ENCODE measurements at places on chromosomes 11 and 22.

- DNase-seq, result no peak
Measured at GRCh38 chr11:108216988-108217387, 5.5 kb downstream of the NPAT start.

- DNase-seq, result no peak
Measured at GRCh38 chr11:14541192-14541947, 21.2 kb upstream of the PSMA1 start.

GRCh38 chr11:21401496-21401895, 732.1 kb downstream of the NELL1 start:
- DNase-seq, result no peak

DNA sequence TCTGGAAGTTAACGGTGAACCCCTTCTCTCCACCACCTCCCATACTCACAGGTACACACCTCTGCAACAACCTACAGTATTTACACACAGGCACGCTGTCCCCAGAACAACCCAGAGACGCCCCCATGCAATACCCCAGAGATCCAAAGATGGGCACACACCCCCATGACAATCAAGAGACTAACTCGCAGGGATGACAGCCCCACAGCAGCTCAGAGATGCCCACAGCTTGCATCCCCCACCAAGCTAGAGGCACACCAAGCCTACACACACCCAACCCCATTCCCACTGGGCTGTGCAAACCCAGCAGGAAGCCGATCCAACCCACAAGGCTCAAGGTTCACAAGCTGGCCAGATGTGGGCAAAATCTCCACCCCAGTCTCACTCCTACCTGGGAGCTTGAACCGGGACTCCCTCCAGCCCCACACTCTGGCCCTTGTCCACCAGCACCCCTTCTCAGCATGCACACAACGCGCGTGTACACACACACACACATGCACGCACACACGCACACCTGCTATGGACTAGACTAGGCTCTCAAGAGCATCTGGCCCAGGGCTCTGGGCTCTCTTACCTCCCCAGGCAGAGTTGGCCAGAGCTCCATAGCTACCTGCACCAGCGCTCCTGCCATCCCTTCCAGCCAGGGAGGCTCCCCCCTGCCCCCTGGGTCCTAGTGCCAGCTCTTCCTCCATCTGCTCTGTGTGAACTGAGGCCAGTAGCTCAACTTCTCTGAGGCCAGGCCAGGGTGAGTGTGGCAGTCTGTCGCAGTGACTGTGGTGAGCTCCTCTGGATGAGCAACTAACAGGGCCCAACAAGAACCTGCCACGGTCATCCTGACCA, 11.5 kb downstream of the STARD10 start:
- no peak for DNase-seq

GRCh38 chr11:113174882-113175281, 139.5 kb upstream of the TTC12 start:
- no peak for DNase-seq

- DNase-seq, result no peak
Measured at GRCh38 chr11:2092464-2092910, 46.7 kb downstream of the IGF2 start.

DNA sequence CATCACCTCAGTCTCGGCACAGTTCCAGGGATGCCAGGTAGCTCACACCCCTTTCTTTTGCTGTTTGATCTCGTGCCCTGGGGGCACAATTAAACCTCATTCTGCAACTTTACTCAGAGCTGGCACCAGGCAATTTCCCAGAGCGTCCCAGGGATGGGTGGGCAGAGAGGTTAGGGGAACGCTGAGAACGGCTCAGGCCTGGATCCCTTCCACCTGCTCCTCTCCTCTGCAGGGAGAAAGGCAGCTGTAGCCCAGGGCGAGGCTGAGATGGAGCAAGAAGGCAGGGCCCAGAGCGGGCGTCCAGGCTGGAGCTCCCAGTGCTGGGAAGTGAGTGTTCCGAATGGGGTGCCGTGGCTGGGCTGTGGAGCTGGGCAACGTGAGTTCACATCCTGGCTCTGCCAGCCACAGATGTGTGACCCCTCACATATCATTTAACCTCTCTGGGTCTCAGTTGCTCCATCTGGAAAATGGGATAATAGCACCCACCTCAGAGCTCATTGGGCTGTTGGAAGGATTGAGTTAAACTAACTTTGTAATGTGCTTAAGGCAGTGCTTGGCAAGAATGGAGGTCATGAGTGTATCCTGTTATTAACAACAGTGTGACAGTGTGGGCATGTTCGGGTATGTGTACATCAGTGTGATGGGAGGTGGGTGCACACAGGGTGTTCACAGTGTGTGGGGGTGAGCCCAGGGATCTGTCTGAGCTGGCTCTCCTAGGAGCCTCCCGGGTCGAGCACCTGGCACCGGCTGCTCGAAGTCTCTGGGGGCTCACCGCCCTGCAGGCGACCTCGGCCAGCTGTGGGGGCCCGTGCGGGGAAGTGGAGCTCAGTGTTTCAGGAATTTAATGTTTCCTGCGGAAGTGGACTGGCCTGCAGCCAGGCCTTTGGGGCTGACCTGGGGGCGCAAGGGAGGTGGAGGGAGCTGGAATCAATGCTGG, 15.5 kb downstream of the OTUB1 start:
- no peak for DNase-seq

- DNase-seq, result no peak
Measured at GRCh38 chr11:36390963-36391471, 94.9 kb downstream of the PRR5L start.

DNA sequence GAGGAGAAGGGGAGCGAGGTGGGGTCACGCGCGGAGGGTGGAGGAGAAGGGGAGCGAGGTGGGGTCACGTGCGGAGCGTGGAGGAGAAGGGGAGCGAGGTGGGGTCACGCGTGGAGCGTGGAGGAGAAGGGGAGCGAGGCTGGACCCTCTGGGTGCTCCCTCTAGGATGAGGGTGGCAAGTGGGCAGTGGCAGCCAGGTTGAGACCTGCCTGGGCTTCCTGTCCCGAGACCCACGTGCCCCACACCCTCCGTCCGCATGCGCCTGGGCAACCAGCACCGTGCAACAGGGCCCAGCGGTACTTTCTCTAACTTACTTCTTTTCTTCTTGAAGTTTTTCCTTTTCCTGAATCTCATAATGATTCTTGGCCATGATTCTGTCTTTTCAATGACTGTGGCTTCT, 11.1 kb downstream of the MRPL21 start:
- DNase-seq, result no peak

GRCh38 chr11:96341211-96342013, 1.6 kb downstream of the MAML2 start:
- peak; percentile 57 for DNase-seq

DNA sequence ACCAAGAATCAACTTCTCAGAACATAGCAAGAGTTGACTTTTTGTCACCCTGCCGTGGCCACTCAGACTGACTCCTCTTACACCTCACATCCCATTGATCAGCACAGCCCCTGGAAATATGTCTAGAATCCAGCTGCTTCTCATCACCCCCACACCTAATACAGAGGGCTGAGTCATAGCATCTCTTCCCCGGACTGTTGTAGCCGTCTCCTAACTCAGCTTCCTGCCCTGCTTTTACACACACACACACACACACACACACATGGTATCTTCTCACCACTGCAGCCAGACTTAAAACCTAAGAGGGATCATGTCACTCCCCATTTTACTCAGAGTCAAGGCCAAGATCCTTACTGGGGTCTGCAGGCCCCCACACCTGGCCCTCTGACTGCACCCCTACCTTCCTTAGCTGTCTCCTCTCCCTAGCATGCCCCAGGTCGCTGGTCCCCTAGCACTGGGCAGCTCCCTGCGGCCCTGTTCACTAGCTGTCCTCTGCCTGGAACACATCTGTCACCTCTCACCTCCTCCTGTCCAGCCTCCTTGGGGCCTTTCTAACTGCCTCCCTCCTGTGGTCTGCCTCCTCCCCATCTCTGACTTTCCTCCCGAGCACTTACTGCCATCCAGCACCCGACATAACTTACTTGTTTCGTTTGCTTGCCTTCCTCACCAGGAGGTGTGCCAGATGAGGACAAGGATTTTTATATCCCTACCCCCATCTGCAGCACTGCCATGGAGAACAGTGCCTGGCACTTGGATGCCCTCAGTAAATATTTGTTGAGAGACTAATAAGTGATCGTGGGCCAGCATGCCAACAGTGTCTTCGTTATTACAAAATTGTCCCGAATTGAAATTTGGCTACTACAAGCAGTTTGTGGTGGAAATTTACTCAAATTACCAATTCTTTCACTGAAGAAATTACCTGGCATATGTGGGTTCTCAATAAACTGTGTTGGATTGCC, 61.9 kb downstream of the BMAL1 start:
- peak; percentile 46 for DNase-seq

GRCh38 chr11:123217897-123218296, 22.8 kb upstream of the CLMP start:
- no peak for DNase-seq

GRCh38 chr11:45332276-45332934, 46.3 kb upstream of the SYT13 start:
- DNase-seq, result peak; percentile 33

- no peak for DNase-seq
Measured at GRCh38 chr11:41307296-41308080, 152.0 kb downstream of the LRRC4C start.

GRCh38 chr11:8080674-8081590, at the start of gene TUB:
Gene TUB, plus strand, starts transcription at chr11:8081211. Its CDS starts 300 bp downstream, at chr11:8081511.
- no peak for DNase-seq

DNA sequence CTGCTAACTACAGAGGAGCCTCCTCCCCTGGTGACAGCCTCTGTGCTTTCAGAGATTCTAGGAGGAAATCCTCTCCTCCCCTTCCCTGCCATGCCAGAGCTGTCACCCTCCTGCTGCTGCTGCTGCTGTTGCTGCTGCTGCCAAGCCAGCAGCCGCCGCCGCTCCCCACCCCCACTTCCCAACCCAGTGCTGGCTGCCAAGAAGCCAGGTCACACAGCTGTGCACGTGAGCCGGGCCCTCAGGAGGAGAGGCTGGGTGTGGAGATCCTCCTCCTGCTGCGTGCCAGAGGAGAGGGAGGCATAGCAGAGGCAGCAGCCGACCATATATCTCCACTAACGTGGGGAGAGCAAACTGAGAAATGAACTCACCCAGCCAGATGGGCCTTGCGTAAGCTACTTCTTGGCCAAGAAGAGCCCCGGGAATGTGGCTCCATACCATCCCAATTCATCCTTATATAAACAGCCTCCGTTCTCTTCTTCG, 12.4 kb downstream of the CRY2 start:
- DNase-seq, result no peak

DNA sequence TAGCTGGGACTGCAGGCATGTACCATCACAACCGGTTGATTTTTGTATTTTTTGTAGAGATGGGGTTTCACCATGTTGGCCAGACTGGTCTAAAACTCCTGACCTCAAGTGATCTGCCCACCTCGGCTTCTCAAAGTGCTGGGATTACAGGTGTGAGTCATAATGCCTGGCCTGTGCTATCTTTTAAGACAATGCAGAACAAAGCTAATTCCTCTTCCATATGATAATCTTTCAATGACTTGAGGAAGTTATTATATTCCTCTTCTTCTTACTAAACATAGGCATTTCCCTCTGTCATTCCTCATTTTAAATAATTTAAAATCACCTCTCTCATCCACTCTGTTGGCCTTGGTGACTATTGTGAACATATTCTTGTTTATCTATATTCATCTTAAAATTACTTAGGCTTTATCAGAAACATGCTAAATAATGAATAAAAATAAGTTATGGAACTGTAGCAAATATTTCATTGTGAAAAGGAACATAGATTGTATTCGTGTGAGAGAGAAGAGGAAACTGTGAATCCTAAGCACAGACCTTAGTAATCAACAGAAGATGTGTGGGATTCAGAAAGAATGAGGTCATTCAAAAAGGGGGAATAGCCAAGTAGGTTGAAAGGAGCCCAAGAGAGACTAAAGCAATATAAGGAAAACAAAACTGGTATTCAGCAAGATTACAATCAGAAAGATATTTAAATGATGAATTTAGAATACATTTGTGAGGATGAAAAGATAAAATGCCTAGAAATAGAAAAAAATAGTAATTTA, 269.4 kb downstream of the TTC28 start:
- no peak for DNase-seq

GRCh38 chr11:128784059-128784804, 82.9 kb downstream of the KCNJ1 start:
- DNase-seq, result no peak

DNA sequence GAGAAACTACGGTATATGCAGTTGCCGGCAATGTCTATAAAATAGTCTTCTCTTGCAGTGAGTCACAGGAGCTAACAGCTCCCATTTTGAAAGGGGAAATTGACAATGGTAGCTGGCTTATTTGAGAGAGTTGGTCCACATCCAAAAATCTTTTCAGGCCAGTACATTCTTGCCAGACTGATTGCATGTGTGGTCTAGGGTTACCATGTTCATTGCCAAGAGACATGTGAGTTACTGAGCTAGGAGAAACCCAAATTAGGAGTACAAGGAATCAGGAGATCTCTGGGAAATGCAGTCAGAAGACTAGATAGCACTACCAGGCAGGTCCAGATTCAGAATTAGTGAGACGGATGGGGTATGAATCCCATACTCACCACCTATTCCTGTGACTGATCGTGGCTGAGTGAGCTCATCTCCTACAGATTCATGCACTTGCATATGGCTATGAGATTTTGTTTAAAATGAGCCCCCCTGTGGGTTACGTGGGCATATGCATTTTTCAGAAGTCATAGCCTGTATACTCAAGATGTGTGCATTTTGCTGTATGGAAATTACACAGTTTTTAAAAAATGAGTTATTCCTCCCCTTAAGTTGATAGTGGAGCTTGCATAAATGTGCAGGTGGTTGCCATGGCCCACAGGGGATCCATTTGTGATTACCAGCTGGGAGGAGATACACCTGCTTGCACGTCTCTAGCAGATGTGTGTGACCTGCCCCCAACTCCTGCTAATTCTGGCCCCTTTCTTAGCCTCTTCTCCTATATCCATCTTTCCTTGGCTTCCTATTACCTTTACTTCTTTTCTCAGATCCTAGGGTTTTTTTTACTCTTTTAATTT, 102.7 kb downstream of the COMMD9 start:
- DNase-seq, result no peak

DNA sequence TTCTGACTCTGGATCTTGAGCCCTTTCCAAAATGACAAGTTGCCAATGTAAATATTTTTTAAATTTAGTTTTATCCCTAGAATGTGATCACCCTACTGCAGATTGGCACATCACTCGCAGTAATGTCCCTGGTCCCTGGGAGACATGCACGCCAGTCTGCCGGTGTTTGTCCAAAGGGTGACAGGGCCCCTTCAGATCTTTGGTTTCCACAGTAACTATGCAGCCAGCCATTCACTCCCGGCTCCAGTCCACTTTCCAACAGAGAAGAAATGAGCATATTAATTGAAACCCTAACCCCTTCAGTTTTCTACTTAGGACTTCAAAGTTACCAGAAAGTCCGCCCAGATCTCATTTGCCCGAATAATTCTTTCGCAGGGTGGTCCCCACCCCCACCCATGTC, 25.8 kb upstream of the RASSF10 start:
- no peak for DNase-seq

GRCh38 chr11:66391322-66391721, 19.8 kb upstream of the SLC29A2 start:
- no peak for DNase-seq

DNA sequence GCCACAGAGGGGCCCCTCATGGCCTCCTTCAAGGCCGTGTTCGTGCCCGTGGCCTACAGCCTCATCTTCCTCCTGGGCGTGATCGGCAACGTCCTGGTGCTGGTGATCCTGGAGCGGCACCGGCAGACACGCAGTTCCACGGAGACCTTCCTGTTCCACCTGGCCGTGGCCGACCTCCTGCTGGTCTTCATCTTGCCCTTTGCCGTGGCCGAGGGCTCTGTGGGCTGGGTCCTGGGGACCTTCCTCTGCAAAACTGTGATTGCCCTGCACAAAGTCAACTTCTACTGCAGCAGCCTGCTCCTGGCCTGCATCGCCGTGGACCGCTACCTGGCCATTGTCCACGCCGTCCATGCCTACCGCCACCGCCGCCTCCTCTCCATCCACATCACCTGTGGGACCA, 10.0 kb downstream of the CXCR5 start:
- no peak for DNase-seq

Data from CD4-positive, alpha-beta T cell treated with Interleukin-6 at 100 ng/mL for 8 hours (primary cell).